ENCODE measurements at places on chromosomes 11 and 22. TPM values are rescaled to one million over a fixed set of nuclear protein-coding genes. Genes with fewer than 3 reads are reported as not detected.

DNA sequence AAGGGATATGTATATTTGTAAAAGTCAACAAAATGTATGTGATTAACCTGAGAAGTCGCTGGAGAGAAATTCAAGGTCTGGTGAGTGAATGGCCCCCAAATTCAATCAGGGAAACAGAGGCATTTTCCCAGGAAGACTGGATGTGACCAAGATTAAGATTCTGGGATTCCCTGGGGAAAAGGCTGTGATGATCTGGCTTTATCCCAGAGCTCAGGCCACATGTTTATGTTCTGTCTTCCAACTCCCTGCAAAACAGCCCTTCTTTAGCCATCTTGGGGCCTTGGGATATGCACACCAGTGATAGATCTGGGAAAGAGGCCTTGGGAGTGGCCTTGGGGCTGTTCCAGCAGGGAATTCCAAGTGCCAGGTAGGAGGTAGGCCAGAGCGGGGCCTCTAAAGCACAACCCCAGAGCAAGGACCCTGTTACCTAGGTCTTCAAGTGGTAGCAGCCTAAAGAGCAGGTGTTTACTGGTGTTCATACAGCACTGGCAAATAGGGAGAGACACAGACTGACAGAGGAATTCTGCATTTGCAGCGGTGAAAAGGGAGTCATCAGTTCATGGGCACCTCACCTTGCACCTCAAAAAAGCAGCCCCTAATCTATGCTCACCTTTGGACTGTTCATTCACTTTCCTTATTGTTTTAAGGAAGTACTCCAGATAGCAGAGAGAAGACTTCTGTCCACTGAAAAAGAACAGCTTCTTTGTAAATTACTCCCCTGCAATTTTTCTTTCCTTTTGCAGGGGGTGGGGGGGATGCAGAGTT lies 312.4 kb downstream of the BUD13 start:
- DNase-seq, result no peak

DNA sequence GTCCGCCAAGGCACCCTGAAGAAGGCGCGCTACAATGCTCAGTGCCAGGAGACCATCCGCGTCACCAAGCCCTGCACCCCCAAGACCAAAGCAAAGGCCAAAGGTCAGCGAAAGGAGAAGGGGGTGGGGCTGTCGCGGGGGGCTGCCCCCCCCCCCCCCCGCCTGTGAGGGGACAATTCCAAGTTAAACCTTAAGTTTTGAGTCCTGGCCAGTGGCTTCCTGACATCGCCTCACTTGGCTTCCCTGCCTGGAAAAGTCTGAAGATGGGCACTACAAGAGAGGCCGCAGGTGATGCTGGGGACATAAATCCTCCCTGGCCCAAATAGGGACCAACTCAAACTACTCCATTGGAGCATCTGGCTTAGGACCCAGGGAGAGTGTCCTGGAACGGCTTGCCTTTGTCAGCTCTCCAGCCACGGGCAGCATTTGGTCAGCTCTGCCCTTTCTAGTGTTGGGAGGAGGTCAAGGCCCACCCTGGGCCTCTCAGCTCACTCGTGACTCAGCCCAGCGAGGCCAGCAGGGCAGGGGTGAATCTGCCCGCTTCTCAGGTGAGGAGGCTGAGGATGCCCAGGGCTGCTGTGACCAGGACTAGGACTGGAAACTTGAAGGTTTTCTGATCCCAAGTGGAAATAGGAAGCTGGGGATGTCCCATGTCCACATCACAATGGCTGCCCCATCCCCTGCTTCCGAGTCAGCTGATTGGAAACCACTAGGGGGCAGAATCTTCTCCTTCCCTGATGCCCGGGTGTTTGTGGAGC lies 1.4 kb downstream of the MDK start:
- peak; percentile 78 for DNase-seq

Gene DDX25
- under 0.01 TPM for total RNA-seq

DNA sequence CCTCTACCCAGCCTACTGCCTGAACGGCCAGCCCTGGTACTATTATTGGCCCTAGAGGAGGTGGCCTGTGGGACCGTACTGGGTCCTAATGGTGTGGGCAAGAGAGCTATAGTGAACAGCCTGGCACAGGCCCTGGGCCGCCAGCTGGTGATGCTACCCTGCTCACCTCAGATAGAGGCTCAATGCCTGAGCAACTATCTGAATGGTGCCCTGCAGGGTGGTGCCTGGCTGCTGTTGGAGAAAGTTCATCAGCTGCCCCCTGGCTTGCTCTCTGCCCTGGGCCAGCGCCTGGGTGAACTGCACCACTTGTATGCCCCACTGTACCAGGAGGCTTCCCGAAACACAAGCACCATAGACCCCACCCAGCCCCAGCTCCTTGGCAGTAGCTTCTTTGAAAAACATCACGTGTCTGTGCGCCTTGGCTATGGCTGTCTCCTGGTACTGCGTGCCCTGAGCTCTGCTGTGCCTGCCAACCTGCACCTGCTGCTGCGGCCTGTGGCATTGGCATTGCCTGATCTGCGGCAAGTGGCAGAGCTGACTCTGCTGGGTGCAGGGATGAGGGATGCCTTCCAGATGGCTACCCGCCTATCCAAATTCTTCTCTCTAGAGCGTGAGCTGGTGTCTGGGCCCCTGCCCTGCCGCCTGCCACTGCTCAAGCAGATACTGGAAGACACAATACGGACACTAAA lies 49.0 kb downstream of the DNHD1 start:
- no peak for DNase-seq

- peak; percentile 62 for DNase-seq
These were observed 181.4 kb downstream of the DBX1 start for GRCh38 chr11:19978668-19979518.

GRCh38 chr22:45154383-45154782 lies 9.3 kb upstream of the NUP50 start:
- no peak for DNase-seq

GRCh38 chr11:126163779-126164178 lies 47.7 kb downstream of the RPUSD4 start:
- no peak for DNase-seq

Gene RFPL1
- total RNA-seq, result not detected

DNA sequence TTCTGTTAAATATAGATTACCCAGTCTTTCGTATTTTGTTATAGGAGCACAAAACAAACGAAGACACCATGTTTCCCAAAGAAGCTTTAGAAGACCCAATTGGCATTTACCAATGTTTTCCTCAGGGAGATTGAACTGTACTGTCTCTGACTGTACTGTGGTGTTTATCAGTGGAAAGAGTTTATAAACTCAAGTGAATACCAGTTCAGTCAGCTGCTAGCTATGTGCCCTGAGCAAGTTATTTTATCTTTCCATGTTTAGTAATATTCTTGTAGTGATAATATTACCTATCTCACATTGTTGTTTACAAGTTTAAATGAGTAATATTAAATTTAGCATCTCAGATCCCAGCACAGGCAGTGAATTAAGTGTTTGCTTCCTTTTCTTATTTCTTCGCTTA lies 773.2 kb downstream of the KCNA4 start:
- no peak for DNase-seq

- DNase-seq, result peak; percentile 25
These were observed 181.5 kb downstream of the CWF19L2 start for GRCh38 chr11:107276077-107276476.

GRCh38 chr11:96267496-96268032 lies 75.4 kb downstream of the MAML2 start:
- DNase-seq, result no peak

- no peak for DNase-seq
These were observed 16.5 kb downstream of the MOB2 start for GRCh38 chr11:1469911-1470680.

DNA sequence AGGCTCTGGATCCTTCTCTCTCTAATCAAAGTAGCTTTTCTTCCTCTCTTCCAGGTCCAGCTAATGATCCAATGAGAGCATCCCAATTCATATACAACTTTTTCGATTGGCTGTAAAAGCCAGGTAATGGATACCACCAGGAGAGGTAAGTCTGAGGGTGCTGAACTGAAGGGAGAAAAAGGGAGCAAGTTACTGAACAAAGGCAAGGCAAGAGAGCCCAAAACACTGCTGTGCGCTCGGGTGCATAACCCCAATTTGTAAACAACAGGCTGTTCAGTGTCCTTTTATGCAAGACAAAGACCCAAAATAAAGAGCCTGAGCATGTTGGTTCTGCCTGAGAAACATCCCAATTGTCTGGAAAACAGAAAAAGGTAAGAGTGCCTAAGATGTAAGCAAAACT lies 260.1 kb downstream of the DCDC1 start:
- no peak for DNase-seq

Gene TNNT3
- total RNA-seq, result not detected

Gene PC
- 24.3 TPM for total RNA-seq

GRCh38 chr11:19392321-19392720 lies 151.6 kb upstream of the E2F8 start:
- DNase-seq, result no peak

DNA sequence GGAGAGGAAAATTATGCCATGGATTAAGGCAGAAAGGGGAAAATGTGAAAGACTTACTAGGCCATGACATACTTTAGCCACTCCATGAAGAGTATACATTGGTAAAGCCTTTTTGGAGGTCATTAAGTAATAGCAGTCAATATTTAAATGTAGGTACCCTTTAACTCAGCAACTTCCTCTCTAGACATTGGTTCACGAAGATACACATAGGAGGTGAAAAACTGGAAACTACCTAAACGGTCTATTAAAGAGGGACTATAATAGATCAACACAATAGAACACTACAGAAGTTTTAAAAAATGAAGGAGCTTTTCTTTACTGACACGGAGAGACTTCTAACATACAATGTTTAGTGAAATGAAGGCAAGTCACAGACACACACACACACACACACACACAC lies 68.2 kb upstream of the BMAL1 start:
- DNase-seq, result no peak

DNA sequence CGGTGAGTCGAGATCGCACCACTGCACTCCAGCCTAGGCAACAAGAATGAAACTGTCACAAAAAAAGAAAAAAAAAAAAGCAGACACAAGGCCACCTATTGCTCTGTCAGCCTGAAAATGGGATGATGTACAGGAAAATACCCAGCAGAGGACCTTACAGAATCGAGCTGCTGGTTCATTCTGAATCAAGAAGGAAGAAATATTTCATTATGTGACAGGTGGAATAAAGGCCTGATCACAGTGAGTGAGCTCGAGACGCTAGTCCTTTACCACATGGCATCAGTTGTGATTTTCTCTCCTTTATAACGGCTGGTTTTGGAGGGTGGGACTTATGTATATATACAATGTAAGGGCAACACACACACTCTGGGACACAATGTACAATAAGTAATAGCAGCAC lies 340.0 kb downstream of the LARGE1 start:
- DNase-seq, result no peak

DNA sequence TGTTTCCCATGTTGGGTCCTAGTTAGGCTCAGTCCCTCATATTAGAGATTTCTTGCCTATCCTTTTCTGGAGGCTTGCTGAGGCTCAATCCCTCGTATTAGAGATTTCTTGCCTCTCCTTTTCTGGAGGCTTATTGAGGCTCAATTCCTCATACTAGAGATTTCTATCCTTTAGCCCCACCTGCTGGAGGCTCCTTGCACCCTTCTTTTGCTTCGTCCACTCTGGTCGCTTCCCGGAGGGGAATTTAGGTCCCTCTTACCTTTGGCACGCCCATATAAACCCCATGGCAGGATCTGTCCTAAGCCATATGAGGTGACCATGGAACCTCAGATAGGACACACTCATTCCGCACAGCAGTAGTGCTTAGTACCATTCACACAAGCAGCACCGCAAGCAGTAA lies 15.9 kb downstream of the CYP2D6 start:
- no peak for DNase-seq

Gene PIWIL4
- 6.1 TPM for total RNA-seq

- DNase-seq, result no peak
These were observed 213.5 kb downstream of the CTTN start for GRCh38 chr11:70611821-70612220.

DNA sequence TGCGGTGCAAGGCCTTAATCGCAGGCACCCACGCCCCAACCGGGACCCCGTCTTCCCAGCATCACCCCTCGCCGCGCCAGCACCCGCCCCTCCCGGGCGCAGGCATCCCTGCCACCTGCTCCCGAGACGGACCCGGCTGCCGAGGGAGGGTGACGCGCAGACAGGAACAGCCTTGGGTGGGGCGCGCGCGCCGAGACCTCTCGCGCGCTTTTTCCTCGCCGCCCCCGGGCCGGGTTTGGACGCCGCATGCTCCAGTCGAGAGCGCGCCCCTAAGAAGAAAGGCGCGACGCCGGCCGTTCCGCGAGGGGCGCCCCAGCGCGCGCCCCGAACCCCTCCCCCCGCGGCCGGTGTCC lies 504 bp downstream of the CFL1 start:
- DNase-seq, result no peak

DNA sequence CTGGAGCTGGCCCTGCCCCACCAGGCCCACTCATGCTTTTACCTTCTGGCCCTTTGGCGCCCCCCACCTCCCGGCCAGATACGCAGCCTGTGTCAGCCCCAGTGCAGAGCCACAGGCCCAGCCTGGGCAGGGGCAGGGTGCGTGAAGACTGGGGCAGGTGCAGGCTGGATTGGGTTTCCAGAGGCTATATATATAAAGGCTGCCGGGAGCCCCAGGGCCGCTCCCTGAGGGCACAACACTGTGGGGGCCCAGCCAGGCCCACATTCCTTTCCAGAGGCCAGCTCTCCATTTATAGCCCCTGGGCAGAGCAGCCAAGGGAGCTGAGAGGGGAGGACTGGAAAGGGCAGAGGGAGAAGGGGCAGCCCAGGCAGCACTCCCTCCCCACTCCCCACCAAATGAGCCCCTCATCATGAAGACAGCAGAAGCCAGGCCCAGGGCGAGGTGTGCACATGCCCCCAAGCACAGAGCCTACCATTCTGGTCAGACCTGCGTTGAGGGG lies 5.0 kb upstream of the MYOD1 start:
- no peak for DNase-seq

DNA sequence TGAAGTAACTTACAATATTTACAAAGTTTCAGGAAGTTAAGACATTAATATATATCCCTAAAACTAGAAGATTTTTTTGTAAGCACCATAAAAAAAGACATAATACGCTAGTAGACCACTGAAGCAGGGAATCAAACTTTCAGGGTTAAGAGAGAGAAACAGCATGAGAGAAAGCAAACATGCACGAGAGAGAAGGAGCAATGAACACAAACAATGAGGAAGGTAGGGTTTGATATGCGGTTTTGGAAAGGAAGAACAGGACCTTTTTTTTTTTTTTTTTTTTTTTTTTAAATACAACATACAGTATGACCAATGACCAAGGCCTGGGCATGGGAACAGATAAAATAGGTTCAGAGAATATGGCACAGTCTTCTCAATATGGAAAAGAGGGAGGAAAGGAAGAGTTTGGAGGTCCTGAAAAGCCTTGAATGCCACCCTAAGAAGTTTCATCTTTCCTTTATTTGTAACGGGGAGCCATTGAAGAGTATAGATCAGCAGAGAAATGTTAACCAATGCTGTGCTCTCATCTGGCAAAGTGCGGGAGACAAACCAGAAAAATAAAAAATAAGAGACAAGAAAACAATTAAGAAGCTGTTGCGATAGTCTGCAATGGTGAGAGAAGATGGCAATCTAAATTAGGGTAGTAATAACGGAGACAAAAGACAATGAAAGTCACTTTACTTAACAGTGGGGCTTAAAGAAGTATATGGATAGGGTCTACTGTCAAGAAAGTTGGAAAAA lies 101.0 kb downstream of the USP35 start:
- DNase-seq, result no peak

Gene OR6T1
- not detected for total RNA-seq

- no peak for DNase-seq
These were observed 47.2 kb downstream of the CCDC34 start for GRCh38 chr11:27315836-27316235.

GRCh38 chr11:77442394-77443053 lies 31.4 kb downstream of the PAK1 start:
- DNase-seq, result no peak

Gene ME3
- total RNA-seq, result 65.2 TPM

Gene ARHGAP42
- 27.4 TPM for total RNA-seq

Gene ZP1
- not detected for total RNA-seq

Gene DEFB131B
- total RNA-seq, result not detected

Measured in stomach (tissue), 19 donors.